ENCODE measurements at places on chromosomes 6 and 20.
A peak's percentile ranks its signal among the peaks of the same experiment; 100 is the strongest.

DNA sequence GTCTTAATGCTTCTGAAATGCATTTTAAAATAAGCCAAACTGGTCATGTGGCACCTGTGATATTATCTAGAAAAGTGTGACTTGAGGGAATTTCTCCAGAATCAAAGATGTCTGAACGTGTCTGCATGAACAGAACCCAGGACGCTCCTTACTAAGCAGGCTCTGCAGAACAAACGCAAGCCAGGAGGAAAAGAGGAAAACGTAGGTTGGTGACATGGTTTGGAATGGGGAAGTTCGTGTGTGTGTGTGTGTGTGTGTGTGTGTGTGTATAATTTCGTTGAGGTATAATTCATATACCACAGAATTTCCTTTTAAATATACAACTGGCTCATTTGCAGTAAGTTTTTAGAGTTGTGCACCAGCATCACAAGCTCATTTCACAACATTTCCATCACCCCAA, 200.5 kb upstream of the FOXQ1 start:
- DNase-seq, result no peak

- no peak for DNase-seq
These were observed 36.9 kb upstream of the TPD52L1 start for GRCh38 chr6:125116710-125117109.

- DNase-seq, result no peak
These were observed 3.8 kb upstream of the TMEM181 start for GRCh38 chr6:158556113-158556512.

- peak; percentile 79 for DNase-seq
These were observed 84.5 kb upstream of the MCHR2 start for GRCh38 chr6:100078509-100078908.

- DNase-seq, result no peak
These were observed 66.4 kb downstream of the UTRN start for GRCh38 chr6:144351379-144352127.

DNA sequence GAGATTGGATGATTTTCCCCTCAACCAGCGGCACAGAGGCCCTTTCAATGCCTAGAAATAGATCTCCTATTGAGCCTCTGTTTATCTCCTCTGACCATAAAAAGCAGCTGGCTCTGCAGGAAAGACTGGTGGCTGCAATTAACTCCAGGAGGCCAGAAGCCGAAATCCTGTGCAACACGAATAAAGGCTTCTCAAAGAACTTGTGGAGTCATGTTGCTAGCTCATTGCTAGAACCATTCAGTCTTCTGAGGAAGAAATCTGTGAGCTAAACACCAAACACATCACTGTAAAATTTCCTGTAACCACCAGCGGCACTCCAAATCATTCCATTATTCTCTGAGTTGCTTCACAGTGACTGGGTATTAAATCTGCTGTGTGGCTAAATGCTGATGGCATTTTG, 49.1 kb upstream of the TPD52L1 start:
- DNase-seq, result no peak

DNA sequence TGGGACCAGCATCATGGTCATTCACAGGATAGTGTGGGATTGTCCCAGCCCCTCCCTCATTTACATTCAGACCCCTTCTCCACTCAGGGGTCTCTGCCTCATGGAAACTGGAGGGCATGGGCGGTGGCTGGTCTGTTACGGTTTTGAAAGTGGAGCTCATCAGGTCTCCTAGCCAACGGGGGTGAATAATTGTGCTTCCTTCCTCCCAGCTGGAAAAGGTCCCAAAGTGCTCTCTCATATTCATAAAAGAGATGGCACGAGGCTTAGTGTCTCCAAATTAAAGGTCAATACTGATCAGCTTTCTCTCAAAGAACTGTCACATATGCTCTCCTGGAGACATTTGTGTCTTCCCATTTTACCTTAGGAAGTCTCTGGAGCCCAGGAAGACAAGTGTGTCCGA, 19.9 kb downstream of the JARID2 start:
- no peak for DNase-seq

DNA sequence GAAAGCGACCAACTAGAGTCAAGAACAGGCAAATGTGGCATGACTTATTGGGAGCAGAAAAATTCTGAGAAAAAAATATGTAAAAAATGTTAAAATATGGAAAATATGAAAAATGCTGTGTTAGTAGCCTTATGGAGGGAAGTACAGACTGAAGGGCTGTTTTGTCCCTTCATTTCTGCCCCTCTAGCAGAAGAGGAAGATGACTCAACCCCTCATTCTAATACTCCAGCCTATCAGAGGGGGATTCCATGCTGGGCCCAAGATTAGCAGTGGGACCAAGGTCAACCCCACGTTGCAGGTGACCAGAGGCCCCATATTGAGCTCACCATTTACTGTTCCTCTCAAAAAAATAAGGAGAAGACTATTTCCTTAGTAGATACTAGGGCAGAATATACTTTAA, 8.4 kb downstream of the MUC21 start:
- no peak for DNase-seq

- no peak for DNase-seq
These were observed 131.2 kb downstream of the PFDN4 start for GRCh38 chr20:54339093-54339492.

DNA sequence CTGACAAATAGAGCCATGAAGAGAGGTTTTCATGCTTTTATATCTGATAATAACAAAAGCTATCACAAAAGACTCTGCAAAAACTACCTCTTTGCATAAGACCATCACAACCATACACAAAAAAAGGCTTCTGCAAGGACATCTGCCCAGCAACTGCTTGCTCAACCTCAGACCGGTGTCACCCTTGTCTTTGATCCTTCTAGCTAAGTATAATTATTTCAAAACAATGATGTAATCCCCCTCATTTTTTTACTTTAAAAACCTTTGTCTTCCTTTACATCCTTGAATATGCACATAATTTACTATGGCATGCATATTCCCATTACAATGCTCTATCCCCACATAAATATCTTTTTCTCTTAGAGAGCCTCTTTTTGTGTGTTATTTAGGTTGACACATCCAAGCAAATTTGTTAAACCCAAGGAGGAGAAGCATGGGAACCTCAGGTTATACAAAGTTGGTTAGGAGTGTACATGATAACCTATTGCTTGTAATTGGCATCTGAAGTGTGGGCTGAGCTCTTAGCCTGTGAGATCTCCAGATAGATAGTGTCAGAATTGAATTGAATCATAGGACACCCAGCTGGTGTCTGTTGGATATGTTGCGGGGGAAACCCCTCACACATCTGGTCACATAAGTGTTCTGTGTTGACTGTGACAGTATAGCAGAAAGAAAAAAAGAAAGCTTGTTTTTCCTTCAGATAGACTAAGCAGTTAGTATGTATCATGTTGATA, 20.7 kb upstream of the CGA start:
- no peak for DNase-seq

DNA sequence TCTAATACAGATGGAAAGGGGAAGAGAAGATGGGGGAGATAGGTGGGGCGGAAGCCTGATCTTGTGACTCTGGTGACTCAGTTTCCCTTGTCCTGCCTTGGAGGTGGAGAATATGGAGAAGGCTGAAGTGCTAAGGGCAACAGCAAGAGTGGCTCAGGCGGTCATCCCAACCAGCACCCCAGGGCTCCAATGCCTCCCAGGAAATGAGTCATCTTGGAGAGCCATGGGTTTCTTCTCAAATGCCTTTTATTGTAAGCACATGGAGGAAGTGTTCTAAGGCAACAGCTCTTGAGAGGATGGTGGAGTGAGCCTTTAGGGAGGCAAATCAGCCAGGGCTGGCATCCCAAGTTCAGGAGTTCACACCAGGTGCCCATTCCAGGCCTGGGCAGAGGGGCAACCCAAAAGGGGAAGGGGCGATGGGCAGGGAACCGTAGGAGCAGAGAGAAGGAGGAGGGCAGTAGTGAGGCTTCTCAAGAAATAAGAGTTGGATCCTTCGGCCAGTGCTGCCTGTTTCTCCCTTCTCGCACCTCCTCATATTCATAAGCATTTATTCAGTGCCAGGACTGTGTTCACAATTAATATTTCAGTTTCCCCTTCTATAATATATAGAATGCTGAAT, 13.2 kb upstream of the AHCY start:
- peak; percentile 71 for DNase-seq

GRCh38 chr6:159973406-159973805, 4.5 kb downstream of the IGF2R start:
- DNase-seq, result no peak

DNA sequence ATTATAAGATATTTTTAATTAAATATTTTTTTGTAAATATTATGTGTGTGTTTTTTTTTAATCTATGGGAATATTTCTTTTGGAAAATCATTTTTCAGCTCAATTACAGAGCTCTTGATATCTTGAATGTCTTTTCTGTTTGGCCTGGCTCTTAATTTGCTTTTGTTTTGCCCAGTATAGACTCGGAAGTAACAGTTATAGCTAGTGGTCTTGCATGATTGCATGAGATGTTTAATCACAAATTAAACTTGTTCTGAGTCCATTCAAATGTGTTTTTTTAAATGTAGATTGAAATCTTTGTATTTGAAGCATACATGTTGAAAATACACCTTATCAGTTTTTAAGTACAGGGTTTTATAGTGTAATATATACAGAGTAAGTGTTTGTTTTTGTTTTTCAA, 2.6 kb downstream of the ID4 start:
- DNase-seq, result no peak
